ENCODE measurements at places on chromosomes 3 and 15.

DNA sequence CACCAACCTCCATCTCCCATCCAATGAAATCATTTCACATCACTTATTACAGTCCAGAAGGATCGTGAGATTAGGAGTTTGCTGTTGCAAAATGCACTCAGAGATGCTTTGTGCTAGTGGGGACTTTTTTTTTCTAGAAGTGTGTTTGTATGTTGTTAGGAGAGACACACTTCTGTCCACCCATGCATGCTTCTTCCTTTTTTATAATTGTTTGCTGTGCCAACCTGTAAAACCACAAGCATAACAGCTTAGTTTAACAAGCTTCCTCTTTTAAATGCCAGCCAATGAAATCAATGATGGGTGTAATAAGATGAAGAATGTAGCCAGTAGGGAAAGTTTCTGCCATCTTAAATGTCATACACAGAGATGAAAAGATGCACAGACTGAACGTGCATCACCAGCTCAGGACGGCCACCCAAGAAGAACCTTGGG, 305.6 kb upstream of the STT3B start:
- DNase-seq = no peak

DNA sequence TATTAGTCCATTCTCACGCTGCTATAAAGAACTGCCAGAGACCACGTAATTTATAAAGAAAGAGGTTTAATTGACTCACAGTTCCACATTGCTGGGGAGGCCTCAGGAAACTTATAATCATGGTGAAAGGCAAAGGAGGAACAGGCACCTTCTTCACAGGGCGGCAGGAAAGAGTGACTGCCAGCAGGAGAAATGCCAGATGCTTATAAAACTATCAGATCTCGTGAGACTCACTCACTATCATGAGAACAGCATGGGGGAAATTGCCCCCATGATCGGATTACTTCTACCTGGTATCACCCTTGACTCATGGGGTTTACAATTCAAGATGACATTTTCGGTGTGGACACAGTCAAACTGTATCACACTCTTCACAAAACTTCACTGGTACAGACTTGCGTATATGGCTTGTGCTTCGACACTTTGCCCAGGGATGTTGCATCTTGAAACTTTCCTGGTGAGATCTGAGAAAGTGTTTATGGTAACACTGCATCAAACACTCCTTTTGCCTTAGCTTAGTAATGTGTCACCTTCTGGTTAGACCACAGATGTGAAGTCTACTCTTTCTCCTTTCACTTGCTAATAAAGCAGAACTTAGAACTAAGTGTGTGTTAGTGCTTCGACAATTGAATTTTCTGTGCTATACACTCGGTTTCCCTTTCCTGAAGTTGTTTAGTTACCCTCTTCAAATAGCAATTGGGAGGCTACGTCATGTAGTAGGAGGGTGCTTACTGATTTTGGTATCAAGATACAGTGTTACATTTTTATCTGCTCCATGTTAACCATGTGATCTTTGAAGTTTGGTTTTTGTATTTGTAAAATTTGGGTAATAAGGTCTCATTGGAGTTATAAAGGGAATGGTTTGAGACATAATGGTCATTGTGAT, 185.7 kb downstream of the LPP start:
- DNase-seq = no peak

DNA sequence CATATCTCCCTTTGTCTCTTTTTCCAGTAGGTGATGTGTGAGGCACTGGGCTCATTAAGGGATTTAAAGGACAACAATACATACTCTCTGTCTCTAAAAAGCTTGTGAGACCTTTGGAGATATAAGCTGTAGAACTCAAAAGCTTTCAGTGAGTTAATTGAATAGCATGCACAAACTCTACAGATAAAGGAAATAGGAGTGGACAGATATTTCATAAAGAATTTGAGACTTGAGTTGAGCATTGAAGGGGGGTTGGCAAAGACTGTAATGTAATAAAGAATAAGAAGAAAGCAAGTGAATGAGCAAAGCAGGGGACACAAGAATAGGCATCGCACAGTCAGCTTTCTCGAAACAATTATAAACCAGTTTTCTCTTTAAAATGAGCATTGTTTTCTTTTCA, 583.4 kb upstream of the DPPA4 start:
- no peak for DNase-seq

GRCh38 chr3:57877116-57877515, 121.0 kb downstream of the SLMAP start:
- no peak for DNase-seq

GRCh38 chr15:62618846-62619504, 423.6 kb upstream of the TPM1 start:
- DNase-seq = no peak

- no peak for DNase-seq
Observed at GRCh38 chr3:128665362-128666021, 14.9 kb upstream of the RPN1 start.

DNA sequence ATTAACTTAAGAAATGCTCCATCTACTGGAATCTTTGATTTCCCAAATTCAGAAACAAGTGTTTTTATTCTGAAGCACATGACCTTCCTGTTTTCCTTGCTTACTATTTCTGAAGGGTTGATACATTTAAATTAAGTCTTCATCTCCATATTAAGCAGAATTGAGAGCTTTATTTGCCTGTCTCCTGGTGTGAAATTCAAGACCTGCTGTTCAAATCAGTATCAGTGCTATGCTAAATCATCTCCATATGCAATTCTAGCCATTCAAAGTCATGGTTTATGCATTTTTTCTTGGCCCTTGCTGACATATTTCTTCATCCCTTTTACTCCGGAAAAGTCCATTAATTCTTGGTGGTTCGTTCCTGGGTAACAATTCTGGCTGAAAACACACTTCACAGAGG, 195.4 kb downstream of the ATP8B4 start:
- DNase-seq = no peak

GRCh38 chr3:150519026-150519425, 27.3 kb downstream of the SERP1 start:
- DNase-seq = no peak

GRCh38 chr3:52030714-52031310, 25.6 kb downstream of the DUSP7 start:
- no peak for DNase-seq

GRCh38 chr15:52369030-52369429, 73.4 kb upstream of the MYO5C start:
- no peak for DNase-seq

DNA sequence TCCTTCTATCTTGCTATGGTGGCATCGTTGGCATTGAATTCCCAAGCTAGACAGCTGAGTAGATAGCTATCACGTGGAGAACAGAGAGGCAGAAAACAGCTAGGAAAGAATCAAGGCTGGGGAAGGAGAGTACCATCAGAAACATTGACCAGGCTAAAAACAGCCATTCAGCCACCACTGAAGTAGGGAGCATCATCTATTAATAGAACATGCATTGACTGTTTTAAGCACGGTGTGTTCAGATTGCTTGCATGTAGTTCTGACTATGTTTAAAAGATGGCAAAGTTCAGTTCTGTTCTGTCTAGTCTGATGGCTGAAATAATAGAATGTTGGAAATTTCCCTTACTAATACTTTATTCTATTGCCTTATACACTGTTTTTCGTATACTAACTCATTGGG, 413.0 kb downstream of the GABRB3 start:
- no peak for DNase-seq

- no peak for DNase-seq
Observed at GRCh38 chr3:156511987-156512677, 42.8 kb downstream of the SSR3 start.
